ENCODE measurements at places on chromosomes 6 and 20. TPM values are rescaled to one million over a fixed set of nuclear protein-coding genes. Genes with fewer than 3 reads are reported as not detected.

PSORS1C2 gene
- not detected for total RNA-seq

SMOC2 gene
- total RNA-seq = 112 TPM

MTFR2 gene
- 0.57 TPM for total RNA-seq

DNA sequence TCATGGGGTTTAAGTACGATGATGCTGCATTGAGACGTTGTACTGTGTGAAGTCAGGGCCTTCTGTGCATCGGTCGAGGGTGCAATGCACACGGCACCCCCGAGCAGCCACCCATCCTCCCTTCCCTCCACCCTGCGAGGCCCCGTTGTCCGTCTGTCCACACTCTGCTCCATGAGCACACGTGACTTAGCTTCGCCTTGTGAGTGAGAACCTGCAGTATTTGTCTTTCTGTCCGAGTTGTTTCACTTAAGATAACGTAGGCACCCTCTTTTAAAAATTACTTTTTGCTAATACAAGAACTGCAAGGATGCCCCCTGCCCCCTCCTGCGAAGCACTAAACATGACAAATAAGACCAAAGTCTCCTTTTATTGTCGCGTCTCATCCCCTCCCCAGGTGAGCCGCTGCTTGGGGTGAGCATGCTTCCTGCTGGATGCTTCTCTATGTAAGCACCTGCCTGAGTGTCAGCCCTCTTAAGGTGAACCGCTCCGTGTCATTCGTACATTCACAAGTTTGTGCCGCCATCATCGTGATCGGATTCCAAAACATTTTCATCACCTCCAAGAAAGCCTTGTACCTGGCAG is 3.6 kb upstream of the RBBP8NL start:
- no peak for DNase-seq

GRCh38 chr20:19658137-19658536 is 99.9 kb upstream of the RIN2 start:
- no peak for DNase-seq

GRCh38 chr20:31542201-31542842 is 28.1 kb downstream of the HM13 start:
- no peak for DNase-seq

DNA sequence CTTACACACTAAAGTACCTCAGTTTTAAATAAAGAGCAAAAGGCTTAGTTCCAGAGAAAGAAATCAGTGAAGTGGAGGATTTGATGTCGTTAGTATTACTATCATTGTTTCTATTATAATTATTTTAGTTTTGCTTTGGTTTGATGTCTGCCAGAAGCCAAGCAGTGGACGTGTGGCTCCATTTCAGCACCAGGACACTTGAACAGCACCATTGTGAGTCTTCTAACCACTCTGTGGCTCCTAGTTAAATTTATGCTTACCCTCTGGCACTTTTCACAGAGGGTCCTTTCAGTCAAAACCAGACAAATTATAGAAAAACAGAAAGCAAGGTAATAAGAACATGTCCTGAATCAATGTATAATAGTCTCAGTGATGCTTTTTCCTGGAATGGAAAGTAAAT is 3.4 kb downstream of the COL9A1 start:
- no peak for DNase-seq

DNA sequence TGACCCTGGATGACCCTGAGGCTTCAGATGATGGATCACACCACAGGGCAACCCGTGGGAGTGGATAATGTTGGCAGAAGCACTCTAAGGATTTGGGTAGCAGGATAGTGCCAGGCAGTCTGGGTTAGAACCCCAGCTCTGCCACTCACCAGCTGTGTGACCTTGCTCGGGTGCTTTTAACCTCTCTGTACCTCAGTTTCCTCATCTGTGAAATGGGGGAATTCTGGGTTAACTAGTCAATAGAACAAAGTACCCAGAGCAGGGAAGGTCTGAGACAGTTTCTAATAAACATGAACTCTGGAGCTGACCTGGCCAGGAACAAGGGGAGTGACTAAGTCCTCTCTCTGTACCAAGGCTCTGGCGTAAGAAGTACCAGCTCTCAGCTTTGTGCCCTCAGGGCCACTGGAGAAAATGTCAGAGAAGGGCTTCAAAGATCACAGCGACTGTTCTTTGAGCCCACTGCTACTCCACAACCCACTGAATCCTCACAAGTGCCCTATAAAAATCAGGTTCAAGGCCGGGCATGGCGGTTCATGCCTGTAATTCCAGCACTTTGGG is 14.7 kb upstream of the NOL4L start:
- no peak for DNase-seq
